ENCODE measurements at places on chromosomes 1 and 21.

- DNase-seq, result no peak
These were observed 13.0 kb downstream of the UBE4B start for GRCh38 chr1:10045480-10046355.

DNA sequence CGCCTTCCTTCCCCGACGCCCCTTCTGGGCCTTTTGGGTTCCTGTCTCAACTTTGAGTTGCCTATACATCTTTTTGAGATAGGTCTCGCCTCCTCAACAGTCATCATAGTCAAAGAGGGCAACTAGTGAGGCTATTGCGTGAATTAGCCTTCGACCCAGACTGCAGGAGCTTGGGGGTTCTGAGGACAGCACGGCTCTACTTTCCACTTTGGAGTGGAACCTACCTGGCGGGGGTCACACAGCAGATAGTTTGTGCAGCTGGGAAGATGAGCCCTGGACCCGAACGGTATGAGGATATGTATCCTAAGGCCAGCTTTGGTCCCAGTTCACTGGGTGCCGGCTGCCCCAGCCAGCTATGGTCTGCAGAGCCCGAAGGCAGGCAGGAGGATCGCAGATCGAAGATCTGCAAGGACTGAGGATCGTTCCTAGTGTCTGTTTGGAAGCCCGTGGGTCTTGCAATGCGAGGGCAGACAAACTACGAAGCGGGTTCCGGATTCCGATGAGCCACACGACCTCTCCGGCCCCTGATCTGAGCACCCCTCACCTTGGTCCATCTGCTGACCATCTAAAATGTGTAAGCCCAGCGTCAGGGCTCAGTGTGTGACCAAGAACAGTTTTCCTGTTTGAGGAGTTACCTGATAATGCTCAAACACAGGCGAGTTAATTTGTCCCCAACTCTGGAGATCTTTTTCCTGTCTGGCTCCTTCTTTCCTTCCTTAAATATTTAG lies 8.1 kb downstream of the FOXD2 start:
- no peak for DNase-seq

- no peak for DNase-seq
These were observed 45.0 kb downstream of the NEK2 start for GRCh38 chr1:211630236-211631081.

- no peak for DNase-seq
These were observed 444 bp upstream of the IARS2 start for GRCh38 chr1:220093361-220094015.

DNA sequence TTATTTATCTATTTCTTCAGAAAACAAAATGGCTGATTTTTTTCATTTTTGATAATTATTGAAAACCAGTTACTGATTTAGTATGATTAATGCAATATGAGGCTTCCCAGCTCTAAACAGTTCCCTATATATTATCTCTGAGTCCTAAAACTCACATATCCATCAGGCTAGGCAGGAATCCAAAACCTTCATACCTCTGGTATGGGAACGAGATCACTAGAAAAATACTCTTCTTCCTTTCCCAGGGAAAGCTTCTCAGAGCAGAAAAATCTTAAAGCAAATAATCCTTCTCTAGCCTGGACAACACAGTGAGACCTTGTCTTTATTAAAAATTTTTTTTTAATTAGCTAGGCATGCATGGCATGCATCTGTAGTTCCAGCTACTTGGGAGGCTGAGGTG lies 42.5 kb downstream of the KDM5B start:
- no peak for DNase-seq

DNA sequence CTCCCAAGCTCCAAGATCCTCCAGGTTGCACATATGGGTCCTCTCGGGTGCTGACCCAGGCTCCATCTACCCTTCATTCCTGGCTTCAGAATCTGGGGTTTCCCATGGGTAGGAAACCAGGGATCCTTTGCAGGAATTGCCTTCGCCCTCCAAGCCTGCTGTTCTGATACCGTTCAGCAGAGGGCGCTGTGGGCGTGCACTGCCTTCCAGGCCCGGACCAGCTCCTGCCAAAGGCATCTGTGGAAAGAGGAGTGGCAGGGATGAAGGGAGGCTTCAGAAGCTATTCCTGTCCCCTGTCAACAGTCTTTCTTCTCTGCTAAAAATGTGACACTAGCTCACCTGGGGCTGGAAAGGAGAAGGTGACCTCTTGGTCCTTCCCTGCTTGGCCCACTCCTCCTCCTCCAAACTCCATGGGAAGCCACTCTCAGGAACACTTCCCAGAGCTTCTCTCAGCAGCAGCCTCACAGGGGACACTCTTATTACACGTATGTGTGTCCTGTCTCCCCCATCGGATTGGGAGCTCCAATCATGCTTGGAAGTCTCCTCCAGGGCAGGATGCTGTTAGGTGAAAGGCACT lies 71.2 kb downstream of the VWA5B1 start:
- DNase-seq, result peak; percentile 18

DNA sequence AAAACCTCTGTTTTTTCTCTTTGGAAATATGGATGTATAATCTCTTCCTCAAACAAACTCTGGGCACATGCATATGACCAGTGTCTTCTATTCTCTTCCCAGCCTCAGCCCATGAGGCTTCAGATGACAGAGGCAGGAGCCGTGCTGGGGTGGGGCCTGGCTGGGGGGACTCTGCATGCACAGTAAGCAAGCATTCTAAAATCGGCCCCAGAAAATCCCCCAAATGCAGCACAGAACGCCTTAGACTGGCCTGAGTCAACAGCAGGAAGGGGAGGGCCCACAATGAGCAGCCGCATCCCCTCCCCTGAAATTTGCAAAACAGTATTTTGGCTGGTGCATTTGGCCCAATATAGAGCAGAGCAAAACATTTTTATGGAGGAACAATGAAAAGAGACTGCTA lies 47.8 kb downstream of the ITPKB start:
- DNase-seq, result no peak

GRCh38 chr21:44443291-44443890 lies 11.9 kb upstream of the LRRC3 start:
- no peak for DNase-seq

DNA sequence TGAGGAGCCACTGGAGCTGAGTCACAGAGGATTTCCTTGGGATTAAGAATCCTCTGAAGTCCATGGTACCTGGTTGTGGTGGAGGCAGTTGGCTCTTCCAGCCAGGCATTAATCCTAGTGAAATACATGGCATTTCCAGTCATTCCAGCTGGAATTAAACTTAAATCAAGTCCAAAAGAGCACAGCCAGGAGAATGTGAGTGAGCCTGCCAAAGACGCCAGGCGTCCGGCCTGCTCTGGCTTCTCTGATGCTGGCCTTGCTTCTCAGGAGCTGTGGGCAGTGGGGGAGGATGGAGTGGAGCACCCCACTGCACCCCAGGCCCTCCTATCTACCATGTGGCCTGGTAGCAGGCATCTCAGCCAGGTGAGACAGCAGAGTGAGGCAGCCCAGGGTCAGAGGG lies 23.4 kb upstream of the TENT5C start:
- DNase-seq, result no peak

DNA sequence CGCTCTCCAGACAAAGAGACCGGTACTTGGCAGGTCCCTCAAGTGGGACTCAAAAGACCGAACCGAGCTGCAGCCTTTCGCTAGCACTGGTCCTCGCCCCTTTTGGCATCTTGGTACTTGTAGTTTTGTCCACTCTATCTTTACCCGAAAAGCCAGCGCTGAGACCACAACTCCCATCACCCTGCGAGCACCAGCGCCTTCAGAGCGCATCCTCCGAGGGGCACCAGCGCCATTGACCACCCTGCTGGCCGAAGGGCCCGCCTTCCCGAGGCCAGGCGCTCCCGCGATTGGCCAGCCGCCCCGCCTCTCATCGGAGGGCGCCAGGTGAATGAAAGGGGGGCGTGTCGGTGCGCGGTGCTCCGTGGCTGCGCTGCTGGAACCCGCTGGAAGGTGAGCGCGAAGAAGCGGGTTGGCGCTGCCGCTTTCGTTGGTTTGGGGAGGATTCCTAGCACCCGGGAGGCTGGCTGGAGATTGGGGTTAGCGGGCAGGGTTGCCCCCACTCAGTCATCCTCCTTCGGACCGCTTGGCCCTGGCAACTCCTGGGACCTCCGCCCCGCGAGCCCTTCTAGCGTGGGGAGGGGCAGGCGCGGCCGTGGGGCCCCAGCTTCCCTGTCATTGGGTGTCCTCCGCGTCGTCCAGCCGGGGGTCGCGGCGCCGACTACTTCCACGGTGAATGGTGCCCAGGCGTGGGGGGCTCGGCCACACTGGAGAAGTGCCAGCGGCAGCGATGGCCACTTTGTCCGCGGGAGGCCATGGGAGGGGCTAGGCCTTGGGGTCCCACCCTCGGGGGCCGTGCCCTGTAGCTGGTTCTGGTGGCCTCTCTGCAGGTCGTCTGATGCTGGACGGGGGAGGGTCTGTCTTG lies at the start of gene ZBTB8B:
Gene ZBTB8B (plus strand): TSS at position 357 of the 862 bp plus-strand sequence. CDS start 5,553 bp downstream, outside the sequence.
- no peak for DNase-seq

- DNase-seq, result no peak
These were observed 72.5 kb downstream of the ZNF326 start for GRCh38 chr1:90067194-90067931.

DNA sequence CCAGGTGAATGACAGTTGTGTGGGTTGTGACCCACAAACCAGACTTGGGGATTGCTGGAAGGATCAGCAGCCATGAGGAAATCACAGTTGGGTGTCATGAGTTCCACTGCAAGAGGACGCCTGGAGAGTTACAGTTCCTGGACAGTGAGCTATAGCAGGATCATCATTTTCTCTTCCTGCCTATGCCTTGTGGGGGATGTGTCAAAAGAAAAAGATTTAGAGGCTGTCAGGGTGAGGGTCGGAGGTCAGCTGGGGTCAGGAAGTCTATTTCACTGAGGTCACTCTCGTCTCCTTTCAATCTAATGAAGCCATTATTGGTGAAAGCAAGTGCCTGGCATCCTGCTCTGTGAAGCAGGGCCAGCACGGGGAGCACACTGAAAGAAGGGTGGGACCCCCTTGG lies 7.0 kb upstream of the LIN28A start:
- no peak for DNase-seq

DNA sequence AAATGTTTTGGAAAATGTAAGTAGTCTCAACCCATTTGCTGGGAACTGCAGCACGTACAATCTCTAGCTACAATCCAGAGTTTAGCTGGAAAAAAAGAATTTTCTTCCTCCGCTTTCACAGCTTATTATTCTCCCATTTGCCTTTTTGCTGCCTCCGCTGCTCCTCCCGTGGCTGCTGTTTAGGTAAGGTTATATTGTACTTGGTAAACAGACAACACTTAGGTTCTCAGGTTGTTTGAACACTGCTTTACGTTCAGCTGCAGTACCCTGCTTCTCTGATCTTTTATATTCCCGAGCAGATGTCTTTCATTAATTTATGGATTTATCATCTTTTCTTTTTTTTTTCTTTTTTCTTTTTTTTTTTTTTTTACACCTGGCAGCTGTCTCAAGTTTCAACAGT lies 14.3 kb downstream of the PROX1 start:
- no peak for DNase-seq

DNA sequence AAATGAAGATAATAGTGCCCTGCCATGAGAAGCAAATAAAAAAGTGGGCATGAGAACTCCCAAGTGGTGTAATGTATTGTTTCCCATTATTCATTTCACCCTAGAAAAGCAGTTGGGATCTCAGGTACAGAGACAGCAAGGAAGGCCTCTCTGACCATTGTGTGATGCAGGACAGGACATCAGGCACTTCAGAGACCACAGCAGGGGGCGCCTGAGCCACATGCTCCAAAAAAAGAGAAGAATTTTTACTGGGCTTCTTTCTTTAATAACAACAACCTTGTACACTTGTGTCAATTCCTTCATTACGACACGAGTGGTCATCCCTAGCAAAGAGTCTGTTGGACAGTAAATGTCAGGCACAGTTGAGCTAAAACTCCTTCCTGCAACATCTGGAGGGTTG lies 533.3 kb downstream of the OMA1 start:
- DNase-seq, result no peak

DNA sequence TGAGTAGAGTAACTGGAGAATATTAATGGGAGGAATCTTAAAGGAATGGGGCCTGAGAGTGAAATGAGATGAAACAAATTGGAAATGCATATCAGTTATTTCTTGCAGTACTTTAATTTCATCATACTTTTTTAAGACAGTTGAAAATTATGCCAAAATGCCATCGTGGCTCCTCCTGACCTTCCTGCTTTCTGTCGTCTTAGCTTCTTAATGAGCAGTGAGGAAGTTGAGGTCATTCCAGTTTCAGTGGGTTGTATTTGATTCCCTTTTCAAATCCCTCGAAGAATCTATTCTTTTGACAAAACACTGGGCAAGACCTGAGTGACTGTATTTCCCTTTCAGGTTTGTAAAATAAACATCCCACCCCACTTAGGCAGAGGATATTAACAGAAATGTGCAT lies 134.9 kb upstream of the MAP1LC3C start:
- DNase-seq, result no peak

DNA sequence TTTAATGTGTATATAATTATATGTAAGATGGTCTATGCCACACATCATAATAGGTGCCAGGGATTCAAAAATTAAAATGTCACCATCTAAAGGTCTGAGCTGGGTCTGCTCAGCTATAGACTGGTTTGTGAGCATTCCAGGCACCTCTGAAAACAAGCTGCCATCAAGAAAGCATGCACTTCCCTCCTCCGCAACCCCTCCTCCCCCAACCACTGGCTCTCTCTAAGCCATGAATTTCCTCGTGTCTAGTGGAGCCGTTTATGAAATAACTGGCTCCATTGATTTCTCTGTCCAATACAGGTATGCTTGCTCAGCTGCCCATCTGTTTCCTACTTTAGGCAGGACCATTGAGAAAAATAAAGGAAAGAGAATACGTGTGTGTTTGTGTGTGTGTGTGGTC lies 522.6 kb upstream of the PLXNA2 start:
- no peak for DNase-seq

DNA sequence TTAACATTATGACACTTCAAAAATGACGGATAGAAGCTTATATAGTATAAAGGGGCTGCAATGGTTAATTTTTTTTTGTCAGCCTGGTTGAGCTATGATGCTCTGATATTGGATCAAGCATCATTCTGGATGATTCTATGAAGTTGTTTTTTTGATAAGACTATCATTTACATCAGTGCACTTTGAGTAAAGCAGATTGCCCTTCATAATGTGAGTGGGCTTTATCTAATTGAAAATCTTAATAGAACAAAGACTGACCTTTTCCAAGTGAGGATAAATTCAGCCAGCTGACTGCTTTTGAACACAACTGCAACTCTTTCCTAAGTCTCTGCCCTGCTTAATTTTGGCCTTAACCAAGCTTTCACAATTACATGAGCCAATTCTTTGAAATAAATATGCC lies 1476.2 kb downstream of the NCAM2 start:
- no peak for DNase-seq

DNA sequence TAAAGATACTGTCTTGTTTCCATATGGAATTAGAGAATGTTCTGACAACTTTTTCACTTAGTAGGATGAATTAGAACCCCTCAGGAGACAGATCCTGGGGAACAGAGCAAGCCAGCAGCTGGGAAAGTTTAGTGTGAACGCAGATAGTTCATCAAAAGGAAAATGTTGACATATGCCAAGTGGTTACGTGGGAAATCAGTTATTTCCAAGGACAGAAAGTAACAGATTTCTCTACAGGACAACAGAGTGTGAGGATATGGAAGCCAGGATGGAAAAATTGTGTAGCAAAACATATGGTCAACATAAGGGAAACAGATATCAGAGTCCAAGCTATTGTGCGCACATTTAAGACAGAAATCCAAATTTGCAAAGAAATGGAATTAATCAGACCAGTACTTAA lies 419.5 kb downstream of the LRRIQ3 start:
- DNase-seq, result no peak
